ENCODE measurements at places on chromosomes 12 and 14.

GRCh38 chr12:119079530-119079929, 98.2 kb downstream of the SRRM4 start:
- no peak for DNase-seq

DNA sequence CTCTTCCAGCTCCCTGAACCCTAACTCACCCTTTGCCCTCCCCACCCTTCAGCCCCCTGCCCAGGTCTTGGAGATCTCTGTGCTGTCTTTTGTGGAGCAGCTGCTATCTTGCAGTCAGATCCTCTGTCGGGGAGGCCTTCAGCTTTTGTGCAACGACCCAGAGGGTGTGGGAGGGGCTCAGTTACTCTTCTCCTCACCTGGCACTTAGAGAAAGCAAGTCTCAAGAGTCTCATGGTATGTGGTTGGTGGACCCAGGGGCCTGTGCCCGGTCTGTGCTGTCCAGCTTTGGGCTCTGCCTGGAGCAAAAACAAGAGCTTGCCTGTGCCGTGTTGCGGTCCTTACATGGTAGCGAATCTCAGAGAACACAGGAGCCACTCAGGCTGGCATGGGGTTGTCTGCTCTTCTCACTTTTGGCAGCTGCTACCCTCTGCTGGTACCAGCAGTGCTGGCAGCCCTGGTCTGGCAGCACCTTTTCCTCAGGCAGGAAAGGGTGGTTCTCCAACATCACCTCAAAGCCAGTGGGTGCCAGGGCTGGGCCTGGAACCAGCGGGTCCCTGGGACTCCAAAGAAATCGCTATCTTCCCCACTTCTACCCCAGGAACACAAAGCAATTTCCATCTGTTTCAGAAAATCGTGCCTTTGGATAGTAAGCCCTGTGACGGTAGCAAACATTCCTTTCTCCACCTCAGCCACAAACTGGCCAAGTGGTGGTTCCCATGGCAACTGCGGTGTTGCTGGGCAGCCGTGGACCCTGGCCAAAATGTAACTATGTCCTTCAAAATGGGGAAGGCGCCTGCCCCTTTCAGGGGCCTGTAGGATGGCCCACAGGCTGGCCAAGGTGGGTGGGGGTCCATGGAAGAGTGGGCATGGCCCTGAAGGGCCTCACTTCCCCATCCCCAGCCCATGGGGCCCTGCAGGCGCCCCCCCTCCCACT, 90.0 kb downstream of the RIN3 start:
- peak; percentile 24 for DNase-seq

GRCh38 chr12:50082644-50083043, 2.5 kb upstream of the SMARCD1 start:
- DNase-seq, result no peak

DNA sequence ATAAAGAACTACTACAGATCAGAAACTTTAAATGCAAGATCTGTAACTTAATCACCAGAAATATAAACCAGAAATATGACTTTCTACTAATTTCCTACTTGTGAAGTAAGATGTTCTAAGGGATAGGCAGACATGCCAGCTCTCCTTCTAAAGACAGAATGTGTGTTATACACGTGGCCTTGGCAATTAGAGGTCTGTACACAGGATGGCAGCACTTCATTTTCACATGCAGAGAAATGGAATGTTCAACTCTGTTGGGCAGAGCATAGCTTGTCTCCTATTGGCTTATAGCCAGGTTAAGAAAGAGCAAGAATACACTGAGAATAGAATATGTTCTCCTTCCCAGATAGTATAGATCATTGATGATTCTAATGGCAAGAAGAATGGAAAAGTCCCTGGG, 403.8 kb downstream of the DAD1 start:
- DNase-seq, result no peak

- no peak for DNase-seq
Measured at GRCh38 chr12:123245678-123246077, 12.4 kb downstream of the MTRFR start.

- DNase-seq, result no peak
Measured at GRCh38 chr14:96081224-96081623, 42.1 kb downstream of the C14orf132 start.

DNA sequence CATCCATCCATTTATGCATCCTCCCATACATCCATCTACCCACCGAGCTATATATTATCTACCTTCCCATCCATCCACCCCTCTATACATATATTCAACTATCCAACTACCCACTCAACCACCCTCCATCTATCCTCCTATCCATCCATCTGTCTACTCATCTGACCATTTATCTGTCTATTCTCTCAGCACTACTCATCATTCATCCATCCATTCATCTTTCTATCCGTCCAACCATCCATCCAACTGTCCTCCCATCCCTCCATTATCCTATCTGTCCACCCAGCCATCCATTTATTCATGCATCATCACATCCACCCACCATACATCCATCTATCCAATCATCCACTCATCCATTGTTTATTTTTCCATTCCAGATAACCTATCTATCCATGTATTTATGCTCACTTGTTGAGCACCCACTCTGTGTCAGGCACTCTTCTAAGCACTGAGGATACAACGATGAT, 11.5 kb downstream of the ASB2 start:
- no peak for DNase-seq

DNA sequence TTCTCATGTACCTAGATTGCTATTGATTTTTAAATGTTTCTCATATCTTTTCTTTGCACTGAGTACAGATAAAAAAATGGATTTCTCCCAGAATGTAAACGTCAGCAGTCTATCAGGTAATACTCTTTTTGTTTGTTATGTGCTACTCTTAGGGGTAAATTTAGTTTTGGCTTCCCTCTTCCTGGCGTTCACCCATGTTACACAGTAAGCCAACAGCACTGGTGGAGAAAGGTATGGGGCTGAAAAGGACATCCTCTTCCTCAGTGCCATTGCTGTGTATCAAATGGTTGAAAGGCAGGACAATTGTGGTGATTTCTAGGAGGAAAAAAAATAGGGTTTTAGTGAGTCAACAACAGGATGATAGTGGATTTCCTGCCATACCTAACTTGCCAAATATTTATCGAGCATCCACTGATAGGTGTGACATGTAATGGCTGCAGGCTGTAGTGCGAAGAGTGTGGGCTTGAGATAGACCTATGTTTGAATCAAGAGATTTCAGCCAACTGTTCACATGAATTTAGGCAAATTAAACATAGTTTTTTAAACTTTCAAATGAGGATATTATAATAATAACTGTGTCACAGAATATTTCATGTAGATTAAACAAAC, 7.5 kb downstream of the KLRF2 start:
- DNase-seq, result no peak

DNA sequence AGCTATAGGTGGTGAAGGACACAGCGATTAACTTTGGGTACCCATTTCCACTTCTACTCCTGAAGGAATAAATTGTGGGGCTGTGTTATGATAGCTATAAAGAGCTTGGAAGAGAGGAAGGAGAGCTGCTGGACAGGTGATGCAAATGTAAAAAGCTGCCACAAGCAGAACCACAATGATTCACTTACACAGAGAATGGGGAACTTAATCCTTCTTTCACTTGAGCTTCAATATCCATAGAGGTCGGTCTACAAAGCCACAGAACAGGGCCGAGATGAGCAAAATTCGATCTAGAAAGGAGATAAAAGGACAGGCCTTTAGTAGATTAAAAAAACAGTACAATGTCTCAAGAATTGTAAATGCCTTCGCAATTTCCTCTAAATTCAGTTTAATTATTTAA, 831.1 kb downstream of the LRFN5 start:
- DNase-seq, result no peak

DNA sequence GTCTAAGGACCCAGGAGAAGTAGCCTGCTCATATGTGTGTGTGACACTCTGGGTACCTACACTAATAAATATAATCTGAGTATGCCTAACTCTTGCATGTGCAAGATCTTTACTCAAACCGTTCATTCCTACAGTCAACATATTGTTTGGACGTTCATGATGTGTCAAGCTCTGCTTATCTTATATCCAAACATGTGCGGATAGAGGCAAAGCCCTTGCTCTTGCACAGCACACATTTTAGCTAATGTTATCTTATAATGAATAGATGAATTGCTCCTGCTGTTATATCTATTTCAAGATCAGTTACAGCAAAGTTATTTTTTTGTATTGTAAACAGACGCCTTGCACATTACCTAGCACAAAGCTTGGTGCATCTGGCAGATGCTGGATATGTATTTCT, 228.4 kb upstream of the FLRT2 start:
- no peak for DNase-seq

DNA sequence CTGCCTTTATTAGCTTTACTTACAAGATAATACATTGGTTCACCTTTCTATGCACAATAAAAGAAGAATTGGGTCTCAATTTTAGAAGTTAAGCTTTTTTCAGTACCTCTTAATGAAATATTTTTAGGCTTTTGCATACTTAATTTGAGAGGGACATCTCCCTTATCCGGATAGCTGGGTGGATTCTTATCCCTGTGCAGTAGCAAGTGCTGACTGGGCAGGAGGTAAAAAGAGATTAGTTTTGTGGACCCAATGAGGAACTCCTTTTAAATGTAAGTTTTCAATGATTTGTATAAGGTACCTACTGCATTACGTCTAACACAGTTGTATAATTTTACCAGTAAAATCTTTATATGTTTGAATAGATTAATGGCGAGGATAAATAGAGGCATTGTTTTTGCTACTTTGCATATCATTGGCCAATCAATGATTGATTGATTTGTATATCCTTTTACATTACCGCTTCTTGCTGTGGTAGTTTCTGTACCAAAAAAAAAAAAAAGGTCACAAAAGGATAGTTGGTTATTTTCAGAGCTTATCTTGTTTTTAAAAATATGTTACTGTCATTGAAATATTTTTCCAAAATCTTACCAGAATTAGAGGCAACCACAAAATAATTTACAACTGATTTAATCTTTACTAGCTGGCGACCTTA, 2.2 kb downstream of the CPSF6 start:
- DNase-seq, result no peak

DNA sequence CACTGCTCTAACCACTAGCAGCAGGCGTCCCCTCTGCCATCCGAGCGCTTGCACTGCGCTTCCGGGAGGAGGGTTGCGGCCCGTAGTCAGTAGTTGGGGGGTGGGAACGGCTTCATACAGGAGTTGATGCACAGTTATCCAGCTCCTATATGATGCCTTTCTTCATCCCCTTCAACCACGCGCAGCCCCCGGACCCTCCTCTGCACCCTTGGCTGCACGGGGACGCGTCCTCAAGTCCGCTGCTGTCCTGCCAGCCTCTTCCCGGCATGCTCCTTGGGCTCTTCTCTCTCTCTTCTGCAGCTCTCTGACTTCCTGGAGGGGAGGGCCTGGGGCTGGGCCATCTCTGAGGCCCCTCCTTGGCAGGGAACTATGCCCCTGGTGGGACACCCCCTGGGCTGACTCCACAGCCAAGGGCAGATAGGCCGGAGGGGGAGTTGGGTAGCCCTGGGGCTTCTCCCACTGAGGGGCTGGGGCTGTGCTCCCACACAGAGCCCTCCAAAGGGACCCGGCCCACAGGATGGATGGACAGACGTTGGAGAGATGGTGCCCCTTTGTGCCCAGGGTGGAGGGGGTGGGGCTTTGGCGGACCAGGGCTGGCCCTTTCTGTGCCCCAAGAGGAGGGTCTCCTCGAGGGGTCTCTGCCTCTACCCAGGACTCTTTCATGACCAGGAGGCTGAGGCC, 29.0 kb downstream of the RTL1 start:
- no peak for DNase-seq

DNA sequence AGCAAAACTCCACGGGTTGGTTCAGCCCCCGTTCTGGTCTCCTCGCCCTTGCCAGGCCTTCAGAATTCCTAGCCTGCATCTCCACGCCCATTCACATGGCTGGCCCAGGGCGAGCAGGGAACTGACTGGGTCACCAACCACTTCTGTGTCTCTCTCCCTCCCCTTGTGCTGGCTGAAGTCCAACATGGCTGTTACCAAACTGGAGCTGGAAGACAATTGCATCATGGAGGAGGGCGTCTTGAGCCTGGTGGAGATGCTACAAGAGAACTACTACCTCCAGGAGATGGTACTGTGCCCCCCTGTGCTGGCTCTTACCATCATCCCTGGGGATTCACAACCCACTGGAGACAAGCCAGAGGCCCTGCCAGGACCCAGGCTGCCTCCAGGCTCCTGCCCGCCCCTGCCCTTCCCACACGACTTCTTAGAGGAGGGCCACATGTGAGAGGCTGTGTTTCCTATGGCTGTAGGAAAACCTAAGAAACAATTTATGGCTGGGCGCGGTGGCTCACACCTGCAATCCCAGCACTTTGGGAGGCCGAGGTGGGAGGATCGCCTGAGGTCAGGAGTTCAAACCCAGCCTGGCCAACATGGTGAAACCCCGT, 9.9 kb downstream of the LRRC74A start:
- no peak for DNase-seq

GRCh38 chr12:126950266-126950665, 1316.7 kb upstream of the TMEM132C start:
- no peak for DNase-seq

- DNase-seq, result no peak
Measured at GRCh38 chr12:84955298-84955697, 42.7 kb upstream of the SLC6A15 start.

DNA sequence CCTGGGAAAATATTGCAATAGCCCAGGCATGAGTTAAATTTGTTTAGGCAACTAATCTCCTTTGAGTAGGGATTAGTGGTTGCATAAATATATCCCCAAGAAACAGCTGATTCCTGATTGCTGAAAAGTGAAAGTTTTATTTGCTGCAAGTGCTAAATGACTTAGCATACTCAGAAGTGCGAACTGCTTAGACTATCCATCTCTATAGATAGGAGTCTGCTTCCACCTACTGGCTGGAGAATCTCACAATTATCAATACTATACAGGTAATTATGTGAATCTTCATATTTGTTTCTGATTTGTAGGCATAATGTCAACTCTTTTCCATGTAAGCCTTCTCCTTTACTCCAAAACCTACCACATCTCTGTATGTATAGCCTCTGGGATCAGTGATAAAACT, 12.0 kb upstream of the SLCO1B3 start:
- no peak for DNase-seq

- DNase-seq, result no peak
Measured at GRCh38 chr14:61481701-61482100, 160.3 kb downstream of the PRKCH start.
